T-cell (primary cell): ENCODE measurements at places on chromosomes 3 and 15. TPM values are rescaled to one million over a fixed set of nuclear protein-coding genes. Genes with fewer than 3 reads are reported as not detected.
A peak's percentile ranks its signal among the peaks of the same experiment; 100 is the strongest.

- H3K4me3 ChIP-seq = no peak overlapping the region
- no peak overlapping the region for H3K27ac ChIP-seq
- H3K27me3 ChIP-seq = no peaks in the 10 kb centered on the region
- H3K4me1 ChIP-seq = no peaks in the 10 kb centered on the region
- no peak for DNase-seq
Observed at GRCh38 chr3:164030194-164030593, 1048.1 kb downstream of the SI start.

- H3K36me3 ChIP-seq = no peaks in the 10 kb centered on the region
- H3K4me1 ChIP-seq = no peaks in the 10 kb centered on the region
- no peak overlapping the region for H3K27ac ChIP-seq
- H3K27me3 ChIP-seq = no peaks in the 10 kb centered on the region
- no peak overlapping the region for H3K4me3 ChIP-seq
Observed at GRCh38 chr3:140238646-140239314, 303.8 kb downstream of the CLSTN2 start.

Gene PPP1R14D
- total RNA-seq = not detected

Gene SLC28A1
- not detected for total RNA-seq

GRCh38 chr15:56804938-56805337 is 71.6 kb upstream of the ZNF280D start:
- DNase-seq = no peak
- H3K36me3 ChIP-seq = no peaks in the 10 kb centered on the region
- H3K27ac ChIP-seq = no peak overlapping the region

Gene FEZF2
- not detected for total RNA-seq

Gene CFAP20DC
- 0.51 TPM for total RNA-seq

DNA sequence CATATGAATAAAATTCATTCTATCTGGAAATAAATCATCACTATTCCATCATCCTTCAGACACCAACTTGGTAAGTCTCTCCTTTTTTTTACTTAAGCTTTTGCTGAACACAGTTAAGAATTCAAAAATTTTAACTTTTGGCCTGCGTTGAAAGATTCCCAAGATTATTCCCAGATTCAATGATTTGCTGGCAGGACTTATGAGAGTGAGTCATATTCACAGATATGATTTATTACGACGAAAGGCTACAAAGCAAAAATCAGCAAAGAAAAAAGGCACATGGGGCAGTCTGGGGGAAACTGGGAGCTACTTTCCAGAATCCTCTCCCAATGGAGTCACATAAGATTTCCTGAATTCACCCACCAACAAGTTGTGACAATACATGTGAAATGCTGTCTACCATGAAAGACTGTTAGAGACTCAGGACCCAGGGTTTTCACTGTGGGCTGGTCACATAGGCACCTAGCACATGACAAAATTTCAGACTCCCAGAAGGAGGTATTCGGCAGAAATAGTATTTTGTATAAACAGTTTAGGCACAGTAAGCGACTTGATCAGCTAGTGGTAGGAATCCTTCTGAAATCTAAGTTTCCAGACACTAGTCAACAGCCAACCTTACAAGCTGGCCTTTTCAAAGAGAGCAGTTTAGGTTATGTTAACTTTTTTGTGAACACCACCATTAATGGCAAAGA is 82.1 kb downstream of the DLG1 start:
- no peak overlapping the region for H3K4me3 ChIP-seq
- no peak overlapping the region for H3K27ac ChIP-seq
- H3K36me3 ChIP-seq = no peaks in the 10 kb centered on the region
- H3K4me1 ChIP-seq = no peaks in the 10 kb centered on the region
- DNase-seq = no peak

GRCh38 chr3:106257172-106257571 is 388.4 kb upstream of the CBLB start:
- no peak for DNase-seq
- H3K27me3 ChIP-seq = no peaks in the 10 kb centered on the region
- H3K36me3 ChIP-seq = no peaks in the 10 kb centered on the region
- H3K4me3 ChIP-seq = no peak overlapping the region

DNA sequence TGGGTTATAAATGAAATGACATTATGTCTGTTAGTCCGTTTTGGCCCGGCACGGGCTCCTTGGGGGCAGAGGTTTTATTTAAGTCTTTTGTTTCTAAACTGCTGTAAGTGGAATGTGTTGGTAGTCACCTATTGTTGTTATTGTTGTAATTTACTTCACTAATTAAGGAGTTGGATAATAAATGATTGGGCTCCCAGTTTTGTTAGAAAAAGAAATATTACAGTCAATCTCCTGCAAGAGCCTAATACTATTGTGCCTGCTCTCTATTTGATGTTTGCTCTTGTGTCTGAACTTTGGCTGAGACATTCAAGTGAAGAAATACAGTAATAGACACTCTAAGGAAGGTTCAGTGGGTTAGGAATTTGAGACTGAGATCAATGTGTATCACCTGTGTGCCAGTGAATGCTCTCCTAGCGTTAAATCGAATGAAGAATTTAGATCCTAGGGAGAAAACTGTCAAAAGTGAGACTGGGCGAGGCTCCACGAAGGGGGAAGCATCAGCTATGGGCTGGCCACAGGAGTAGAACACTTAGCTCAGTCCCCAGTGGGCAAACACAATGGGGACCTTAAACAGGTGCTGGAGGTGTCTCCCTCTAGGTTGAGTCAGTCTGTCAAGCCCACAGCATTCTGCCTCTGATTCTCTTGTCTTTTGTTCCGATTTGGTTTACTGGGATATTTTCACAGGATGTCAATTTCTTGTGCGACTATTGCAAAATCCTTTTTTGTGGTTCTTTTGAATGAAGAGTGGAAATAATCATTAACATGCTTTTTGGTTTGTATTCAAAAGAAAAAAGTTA is 1.2 kb downstream of the ROBO2 start:
- H3K27me3 ChIP-seq = peaks cover 21% of the 10 kb centered on the region
- no peak overlapping the region for H3K27ac ChIP-seq
- H3K4me3 ChIP-seq = no peak overlapping the region

DNA sequence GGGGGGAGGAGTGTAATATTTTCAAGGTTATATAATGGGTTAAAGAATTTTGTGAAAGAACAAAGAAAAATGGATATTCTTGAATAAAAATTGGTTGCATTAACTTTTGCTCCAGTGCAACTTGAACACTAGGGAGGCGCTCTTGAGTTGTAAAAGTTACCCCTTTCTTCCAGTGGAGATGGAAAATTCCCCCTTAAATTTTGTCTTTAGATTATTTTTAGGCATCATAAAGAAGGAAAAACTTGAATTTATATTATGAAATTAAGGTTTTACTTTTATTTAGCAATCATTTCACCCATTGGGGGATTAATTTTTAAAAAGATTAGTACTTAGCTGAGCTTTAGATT is 550 bp upstream of the CHD2 start:
- H3K4me1 ChIP-seq = peaks cover 51% of the 10 kb centered on the region
- H3K4me3 ChIP-seq = no peak overlapping the region
- H3K27me3 ChIP-seq = no peaks in the 10 kb centered on the region
- H3K27ac ChIP-seq = peak overlapping the region; percentile 96

Gene TF
- 15.3 TPM for total RNA-seq

Gene NANOGP8
- 0.50 TPM for total RNA-seq
